ENCODE measurements at places on chromosomes 12 and 14. TPM values are rescaled to one million over a fixed set of nuclear protein-coding genes. Genes with fewer than 3 reads are reported as not detected.

DNA sequence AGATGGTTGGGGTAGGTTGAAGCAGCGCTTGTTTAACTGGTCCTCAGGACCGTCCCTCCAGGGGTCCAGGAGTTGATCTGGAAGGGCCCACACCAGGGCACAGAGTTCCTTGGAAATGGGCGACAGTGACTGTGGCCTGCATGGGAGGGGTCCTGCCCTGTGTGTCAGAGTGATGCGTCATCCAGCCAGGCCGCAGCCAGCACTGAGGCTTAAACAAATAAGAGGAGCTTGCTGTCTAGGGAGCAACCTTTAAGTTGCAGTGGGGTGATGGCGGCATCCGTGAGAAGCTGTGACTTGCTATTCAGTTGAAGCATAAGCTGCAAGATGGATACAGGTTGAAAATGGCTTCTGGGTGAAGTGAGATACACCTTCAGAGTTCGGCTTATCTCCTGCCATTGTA, 20.2 kb downstream of the DCAF4 start:
- no peak for DNase-seq

- peak; percentile 66 for DNase-seq
Measured at GRCh38 chr14:59771577-59771976, 99.0 kb downstream of the RTN1 start.

GRCh38 chr14:91893007-91893406, 25.7 kb upstream of the TC2N start:
- DNase-seq: peak; percentile 15

GRCh38 chr12:78192979-78193378, 362.3 kb downstream of the NAV3 start:
- no peak for DNase-seq

The REM2 gene
- not detected for total RNA-seq

The BIN2 gene
- 4.6 TPM for total RNA-seq

DNA sequence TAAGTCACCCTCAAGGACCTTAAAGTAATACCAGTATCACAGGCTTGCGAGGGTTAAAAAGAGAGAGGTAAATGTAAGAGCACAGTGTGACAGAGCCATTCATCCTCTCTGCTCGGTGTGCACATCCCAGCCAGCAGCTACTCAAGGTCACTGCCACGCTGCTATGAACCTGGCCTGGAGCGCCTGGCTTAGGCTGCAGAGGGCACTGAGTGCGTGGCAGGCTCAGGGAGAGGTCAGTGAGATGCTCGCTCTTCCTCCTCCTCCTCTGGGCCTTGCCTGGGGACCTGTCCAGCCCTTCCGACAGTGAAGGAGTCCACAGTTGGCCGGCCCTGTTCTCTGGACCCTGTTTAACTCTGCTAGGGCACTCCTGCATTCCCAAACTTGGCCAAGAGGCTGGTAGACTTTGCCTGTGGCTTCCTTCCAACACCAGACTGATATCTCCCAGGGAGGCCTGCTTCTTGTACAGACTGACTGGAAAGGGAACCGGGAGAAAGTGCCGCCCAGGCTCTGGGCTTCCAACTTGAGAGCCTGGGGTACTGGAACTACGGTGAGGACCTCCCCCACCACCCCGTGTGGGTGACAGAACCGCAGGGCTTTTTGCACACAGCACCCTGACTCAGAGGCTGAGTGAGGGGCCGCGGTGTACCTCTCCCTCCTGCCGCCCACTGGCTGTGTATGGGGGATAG, 62.6 kb upstream of the CORO1C start:
- peak; percentile 73 for DNase-seq

GRCh38 chr12:90399357-90399756, 555.6 kb downstream of the CCER1 start:
- DNase-seq: peak; percentile 1

DNA sequence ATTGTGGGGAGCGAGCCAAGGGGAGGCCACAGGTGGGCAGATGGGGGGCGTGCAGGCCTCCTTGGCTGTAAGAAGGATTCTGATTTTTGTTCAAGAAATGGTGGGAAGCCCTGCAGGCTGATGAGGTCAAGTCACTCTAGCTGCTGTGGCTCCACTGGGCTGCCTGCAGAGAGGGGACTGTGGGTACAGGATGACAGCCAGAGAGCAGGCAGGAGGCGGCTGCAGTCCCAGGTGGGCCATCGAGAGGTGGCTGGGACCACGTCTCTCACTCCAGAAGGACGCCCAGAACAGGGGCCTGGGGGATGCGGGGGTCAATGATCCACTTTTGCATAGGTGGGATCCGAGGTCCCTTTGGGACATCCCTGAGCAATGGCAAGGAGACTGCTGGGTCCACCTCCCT, 9.1 kb downstream of the NCOR2 start:
- DNase-seq: no peak

- DNase-seq: no peak
Measured at GRCh38 chr14:73913256-73913655, 26.6 kb downstream of the ZNF410 start.

- peak; percentile 81 for DNase-seq
Measured at GRCh38 chr12:104177663-104178501, 37.7 kb upstream of the TXNRD1 start.

GRCh38 chr12:112879191-112879705, 27.5 kb upstream of the OAS1 start:
- DNase-seq: no peak

The FAR2 gene
- total RNA-seq: 26.0 TPM

DNA sequence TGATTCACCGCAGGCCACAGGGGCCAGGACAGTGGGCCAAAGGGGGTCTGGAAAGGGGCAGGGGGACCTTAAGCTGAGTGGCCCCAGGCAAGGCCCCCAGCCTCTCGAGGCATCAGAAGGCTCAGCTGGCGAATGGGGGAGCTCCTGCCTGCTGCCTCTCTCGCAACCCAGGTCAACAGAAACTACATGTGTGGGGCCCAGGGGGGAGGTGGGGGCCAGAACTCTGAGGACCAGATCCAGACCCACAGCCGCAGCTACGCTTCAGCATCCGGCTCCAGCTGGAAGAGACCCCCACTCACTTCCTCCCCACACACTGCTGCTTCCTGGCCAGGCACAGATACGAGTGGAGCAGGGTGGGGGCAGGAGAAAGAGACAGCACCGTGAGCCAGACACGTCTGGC, 46.5 kb downstream of the NCOR2 start:
- DNase-seq: no peak

DNA sequence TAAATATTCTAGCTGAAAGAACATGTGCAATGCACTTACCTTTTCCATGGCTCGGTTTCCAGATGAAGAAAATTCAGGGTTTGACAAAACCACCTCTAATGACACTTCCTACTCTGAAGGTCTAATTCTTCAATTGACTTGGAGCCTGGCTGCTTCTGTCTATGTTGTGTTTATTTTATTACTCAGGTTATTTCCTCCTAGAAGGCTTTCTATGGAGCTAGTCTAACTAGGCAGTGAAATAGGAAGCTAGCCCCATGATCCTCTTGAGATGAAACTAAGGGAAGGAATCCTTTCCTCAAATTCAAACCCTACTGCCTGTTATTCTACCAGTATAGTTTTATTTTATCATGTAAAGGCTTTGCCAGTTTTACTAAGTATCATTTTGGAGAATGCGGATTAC, 20.9 kb upstream of the IFNG-AS1 start:
- no peak for DNase-seq

DNA sequence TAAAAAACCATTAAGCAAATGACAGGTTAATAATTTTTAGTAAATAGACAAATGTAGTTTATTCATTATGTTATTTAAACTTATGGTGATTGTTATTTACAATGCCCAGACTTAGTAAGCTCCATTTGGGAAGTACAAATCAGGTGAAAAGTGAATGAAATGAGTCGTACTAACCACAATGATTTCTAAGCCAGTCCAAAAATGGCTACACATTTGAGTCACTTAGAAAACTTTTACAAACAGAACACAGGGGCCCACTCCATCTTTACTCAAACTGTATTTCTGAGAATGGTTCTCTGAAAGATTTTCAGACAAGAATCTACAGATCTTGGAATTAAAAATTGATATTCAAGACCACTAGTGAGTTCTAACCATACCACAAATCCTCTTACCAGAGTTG, 653.3 kb upstream of the MIS18BP1 start:
- DNase-seq: no peak

GRCh38 chr12:113065126-113066007, 8.8 kb downstream of the DTX1 start:
- DNase-seq: no peak

GRCh38 chr12:45419317-45419814, 203.5 kb downstream of the ANO6 start:
- DNase-seq: no peak

The ANAPC7 gene
- 19.7 TPM for total RNA-seq

DNA sequence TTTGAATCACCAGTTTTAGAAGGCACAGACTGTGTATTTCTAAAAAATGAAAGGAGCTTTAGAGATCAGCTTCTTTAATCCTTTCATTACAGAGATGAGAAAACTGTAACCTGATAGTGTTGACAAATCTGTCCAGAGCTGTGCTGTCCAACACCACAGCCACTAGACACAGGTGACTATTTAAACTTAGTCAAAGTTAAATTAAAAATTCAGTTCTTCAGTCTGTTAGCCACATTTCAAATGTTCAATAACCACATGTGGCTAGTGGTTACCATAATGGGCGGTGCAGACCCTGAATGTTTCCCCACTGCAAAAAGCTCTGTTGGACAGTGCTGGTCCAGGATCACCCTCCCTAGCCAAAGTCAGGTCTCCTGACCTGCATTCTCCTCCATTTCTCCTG, 21.6 kb downstream of the DAD1 start:
- no peak for DNase-seq

The TBX5 gene
- 2.9 TPM for total RNA-seq

- peak; percentile 61 for DNase-seq
Measured at GRCh38 chr14:68523989-68524725, 268.7 kb downstream of the ZFP36L1 start.

The ENO2 gene
- total RNA-seq: 19.7 TPM

DNA sequence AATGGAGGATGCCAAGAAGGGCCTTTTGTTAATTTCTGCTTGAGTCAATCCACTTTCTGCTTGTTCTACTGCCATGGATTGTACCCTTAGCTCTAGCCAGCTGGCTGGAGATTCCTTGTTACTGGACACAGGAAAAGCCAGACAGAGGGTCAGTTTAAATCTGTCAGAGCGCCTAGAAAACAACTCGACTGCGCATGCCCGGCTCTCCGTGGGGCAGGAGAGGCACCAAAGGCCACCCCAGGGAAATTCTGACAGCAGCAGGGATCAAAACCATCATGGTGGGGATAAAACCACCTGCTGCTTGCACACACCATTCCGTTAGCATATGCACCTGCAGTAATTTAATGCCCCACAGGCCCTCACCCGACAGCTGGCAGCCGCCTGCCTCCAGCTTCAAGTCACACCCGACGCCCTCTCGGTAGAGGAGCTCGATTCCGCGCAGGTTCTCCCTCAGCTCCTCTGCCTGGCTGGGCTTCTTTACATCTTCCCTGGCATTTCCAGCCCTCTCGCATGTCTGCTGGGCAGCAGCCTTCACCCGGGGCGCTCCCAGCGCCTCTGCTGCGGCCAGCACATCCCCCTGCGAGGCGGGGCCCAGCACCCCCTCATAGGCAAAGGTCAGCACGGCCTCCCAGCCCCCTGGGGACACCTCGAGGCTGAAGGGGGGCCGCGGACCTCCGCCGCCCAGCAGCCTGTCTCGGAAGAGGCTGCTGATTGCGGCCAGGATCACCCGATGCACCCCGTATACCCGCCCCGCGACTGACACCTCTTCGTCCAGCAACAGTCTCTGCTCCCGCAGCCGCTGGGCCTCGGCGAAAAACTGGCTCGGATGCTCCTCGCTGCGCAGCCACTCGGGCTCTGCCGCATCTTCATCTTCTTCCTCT, 1.0 kb downstream of the KLHL33 start:
- DNase-seq: no peak

GRCh38 chr14:60839057-60839456, 104.5 kb downstream of the MNAT1 start:
- no peak for DNase-seq

DNA sequence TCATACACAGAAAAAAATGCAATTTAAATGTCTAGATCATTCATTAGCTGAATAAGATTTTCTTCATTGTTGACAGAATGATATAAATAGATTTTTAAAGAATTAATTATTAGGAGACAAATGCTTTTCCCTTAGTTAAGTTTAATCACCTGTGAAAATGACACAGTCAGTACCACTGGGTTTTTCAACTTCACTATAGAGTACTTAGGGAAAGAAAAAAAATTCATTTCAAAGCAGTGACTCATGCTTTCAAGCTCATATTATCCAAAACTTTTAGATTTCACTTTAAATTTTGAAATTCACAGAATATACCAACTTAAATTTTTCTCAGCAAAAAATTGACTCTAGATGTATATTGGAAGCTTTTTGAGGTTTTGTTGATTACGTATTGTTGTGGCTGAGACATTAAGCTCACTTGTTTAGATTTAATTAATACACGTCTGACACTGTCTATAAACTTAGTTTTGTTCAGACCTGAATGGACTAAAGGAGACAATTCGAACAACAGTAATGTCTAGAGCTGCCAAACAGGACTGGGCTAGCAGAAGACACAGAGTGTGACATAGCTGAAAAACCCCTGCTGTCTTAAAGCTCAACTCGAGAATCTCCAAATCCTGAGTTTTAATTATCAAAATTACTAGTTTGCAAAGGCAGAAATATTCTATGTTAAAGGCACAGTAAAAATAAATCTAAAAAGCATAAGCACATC, 1.6 kb downstream of the MGAT4C start:
- DNase-seq: no peak

DNA sequence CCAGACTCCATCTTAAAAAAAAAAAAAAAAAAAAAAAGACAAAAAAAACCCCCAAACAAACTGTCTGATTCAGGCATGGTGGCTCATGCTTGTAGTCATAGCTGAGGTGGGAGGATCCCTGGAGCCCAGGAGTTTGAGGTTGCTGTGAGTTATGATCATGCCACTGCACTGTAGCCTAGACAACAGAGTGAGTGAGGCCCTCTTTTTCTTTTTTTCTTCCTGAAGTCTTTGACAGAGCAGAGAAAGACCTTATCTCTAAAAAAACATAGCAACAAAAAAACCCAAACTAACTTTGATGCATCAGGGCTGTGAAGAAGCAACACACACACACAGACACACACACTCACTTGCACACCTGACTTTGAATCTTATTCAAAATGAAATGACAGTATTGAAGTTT, 7.7 kb upstream of the AMN1 start:
- DNase-seq: peak; percentile 68

The FITM1 gene
- total RNA-seq: 3.6 TPM

The ZBTB39 gene
- 6.7 TPM for total RNA-seq

The OR4Q3 gene
- total RNA-seq: 4.6 TPM

DNA sequence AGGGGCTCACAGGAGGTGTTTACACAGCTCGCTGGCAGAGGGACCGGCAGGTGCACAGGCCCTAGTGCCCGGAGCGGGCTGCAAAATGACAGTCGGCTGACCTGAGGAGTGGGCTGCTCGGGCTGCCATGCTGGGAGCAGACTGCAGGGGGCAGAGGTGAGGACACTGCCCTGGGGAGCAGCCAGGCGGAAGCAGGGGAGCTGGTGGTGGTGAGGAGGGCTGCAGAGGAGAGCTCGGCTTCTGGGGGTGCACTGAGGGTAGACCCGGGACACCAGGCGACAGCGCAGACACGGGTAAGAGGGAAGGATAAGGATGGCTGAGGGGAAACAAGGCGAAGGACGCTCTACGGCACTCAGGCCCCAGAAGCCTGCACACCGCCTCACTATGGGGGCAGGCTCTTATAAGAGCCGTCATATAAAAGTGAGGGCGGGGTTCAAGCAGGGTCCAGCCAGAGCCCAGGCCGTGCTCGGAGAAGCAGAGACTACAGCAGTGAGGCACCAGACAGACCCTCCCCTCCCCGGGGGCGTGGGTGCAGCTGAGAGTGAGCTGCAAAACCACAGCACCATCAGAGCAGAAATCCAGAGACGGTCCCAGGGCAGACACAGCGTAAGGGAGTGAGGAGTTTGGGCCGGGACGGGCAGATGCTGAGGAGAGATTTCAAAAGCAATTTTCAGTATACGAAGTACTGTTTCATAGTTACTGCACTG, 62.5 kb downstream of the CCDC88C start:
- DNase-seq: no peak
